ENCODE measurements at places on chromosomes 7 and 10.

DNA sequence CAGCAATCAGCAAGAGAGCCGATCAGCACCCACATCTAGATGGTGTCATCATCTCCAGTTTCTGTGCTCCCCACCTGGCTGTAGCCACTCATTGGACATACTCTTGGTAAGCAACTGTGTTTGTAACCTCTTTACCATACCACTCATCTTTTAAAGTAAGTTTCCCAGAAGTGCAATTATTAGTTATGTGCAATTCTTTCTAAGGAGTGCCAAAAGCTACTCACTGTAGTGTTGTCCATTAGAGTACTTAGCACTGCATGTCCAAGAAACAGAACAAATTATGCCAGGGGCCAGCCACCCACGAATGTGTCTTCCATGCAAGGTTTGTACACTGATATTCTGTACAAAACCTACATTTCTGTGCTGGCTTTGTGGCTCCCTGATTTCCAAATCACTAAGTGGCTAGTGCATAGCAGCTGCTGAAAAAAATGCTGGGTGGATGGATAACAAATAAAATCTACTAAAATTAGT lies 131.9 kb downstream of the SRPK2 start:
- DNase-seq = no peak

DNA sequence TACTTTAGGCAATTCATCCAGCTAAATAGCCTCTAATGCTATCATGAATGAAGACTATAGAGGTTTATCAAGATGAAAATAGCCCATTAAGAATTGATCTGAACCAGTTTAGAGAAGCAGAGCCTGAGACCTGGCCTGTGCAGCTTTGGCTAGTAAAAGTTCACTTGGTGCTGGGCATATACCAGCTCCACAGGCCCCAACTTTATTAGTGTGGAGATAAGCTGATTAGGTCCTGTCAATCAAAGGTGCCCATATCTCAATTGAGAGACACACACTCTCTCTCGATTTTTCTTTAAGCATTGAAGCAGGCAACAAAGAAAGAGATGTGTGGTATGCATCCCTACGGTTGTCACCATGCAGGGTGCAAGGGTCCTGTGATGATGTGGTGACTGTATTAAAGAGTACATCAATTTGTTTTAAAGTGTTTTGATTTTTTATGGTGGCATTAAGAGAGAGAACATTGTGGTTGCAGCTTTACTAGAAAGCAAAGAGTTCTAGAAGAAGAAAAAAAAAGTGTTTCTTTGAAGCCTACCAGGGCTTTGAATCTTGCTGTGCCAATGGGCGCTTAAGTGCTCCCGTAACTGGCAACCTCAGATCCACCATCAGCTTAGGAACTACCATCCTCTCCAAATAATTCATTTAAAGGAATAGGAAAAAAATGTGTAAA lies 111.6 kb downstream of the VTI1A start:
- DNase-seq = no peak

GRCh38 chr10:107160866-107161265 lies 3.6 kb downstream of the SORCS1 start:
- DNase-seq = no peak

- DNase-seq = no peak
These were observed 606.0 kb downstream of the INHBA start for GRCh38 chr7:41096917-41097316.

- peak; percentile 76 for DNase-seq
These were observed 27.8 kb downstream of the KLF6 start for GRCh38 chr10:3757250-3757637.

DNA sequence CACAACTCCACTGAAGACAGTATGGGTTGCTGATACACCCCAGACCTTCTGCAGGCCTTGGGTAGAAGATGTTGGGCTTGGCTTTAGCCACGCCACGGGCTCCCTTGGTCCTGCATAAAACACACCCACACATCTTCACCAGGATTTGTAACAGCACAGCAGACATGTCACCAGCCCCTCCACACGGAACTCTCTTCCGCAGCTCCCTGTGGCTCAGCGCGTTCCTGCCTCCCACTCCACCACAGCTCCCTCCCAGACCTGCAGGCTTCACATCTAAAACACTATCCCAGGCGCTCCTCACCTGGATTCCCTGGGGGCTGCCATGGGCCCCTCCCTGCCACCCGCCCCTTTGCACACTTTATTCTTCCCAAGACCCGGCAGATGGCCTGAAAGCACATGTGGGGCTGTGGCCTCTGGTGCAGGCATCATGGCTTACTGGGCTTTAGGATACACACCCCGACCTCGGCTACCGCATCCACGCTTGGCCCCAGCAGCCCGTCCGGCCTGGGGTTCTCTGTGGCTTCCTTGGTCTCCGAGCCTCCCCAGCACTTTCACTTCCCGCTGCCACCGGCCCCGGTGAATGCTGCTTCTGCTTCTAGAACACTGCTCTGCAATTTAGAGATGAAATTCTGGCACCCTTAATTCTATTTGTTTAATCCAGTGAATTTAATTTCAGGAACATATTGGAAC lies 432.9 kb downstream of the DNAJB6 start:
- no peak for DNase-seq

- DNase-seq = no peak
These were observed 38.2 kb downstream of the TNS3 start for GRCh38 chr7:47543714-47544113.

GRCh38 chr7:424961-425793 lies 94.5 kb downstream of the PDGFA start:
- DNase-seq = no peak

DNA sequence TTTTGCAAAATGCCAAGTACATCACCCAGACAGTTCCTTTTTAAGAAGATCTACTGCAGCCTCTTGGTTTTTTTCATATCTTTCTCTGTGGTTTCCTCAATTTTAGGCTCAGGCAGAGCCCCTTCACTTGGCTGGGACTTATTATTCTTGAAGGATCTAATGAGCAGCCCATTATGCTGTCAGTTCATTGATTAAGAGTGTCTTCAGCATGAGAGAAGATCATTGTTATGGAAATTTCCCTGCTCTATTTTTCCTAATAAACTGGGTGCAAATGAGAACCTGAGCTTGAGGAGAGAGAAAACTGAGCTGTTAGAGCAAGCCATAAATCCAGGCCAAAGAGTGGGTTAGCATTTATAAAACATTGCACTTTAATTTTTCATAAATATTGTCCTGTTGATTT lies 146.5 kb downstream of the SEC23IP start:
- no peak for DNase-seq

GRCh38 chr7:8511855-8512254 lies 78.4 kb downstream of the NXPH1 start:
- DNase-seq = no peak

- DNase-seq = no peak
These were observed 31.8 kb downstream of the ZNF467 start for GRCh38 chr7:149741629-149742028.

GRCh38 chr10:121596689-121597503 lies 1.3 kb downstream of the FGFR2 start:
- no peak for DNase-seq

DNA sequence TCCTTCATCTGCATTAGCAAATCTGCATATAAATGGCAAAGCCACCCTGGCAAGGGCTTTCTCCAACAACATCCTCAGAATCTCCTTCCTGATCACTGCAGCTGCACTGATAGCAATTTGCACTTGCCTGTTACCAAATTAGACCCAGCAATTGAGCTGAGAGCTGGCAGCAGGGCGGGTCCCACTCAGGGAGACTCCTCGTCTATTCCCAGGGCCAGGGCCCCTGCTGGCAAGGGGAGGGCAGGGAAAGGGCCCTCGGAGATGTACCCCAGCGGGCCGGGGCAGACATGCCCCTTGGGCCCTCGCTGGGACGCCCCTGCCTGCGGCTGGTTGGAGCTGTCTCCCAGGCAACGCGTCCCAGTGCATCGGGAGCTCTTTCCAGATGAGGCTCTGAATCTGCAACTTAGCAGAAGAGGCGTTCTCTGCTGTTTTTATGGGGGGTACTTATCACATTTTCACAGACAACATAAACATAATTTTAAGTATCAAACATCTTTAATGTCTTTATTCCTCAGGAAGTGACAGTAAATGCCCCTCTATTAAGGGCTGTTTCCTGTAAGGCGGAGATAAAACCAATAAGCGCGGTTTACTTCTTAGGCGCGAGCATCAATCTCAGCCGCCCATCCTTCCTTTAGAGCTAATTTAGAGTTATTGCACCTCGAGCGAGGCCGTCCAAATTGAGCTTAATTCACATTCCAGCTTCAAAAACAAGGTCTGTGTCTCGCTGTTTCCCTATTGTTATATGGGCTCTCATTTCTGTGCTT lies 249.0 kb upstream of the PPP2R2D start:
- DNase-seq = peak; percentile 40

DNA sequence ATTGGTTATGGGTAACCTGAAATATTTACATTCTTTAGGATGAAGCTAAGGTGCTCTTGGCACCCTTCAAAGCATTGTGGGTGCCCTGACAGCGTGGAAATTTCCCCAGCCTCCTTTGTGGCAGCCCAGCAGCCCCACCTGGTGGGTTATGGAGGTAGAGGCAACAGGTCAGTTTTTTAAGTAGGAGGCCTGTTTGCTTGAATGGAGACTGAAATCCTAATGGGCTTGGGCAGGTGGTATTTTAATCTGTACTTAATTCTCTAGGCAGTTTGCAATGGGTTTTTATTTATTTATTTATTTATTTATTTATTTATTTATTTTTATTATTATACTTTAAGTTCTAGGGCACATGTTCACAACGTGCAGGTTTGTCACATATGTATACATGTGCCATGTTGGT lies 139.4 kb downstream of the EPC1 start:
- DNase-seq = peak; percentile 72

- DNase-seq = peak; percentile 81
These were observed 101.1 kb upstream of the TARP start for GRCh38 chr7:38374507-38374906.

- no peak for DNase-seq
These were observed 31.3 kb downstream of the PIP4K2A start for GRCh38 chr10:22683140-22683389.

- DNase-seq = no peak
These were observed 141.4 kb upstream of the DGKB start for GRCh38 chr7:15043931-15044330.

DNA sequence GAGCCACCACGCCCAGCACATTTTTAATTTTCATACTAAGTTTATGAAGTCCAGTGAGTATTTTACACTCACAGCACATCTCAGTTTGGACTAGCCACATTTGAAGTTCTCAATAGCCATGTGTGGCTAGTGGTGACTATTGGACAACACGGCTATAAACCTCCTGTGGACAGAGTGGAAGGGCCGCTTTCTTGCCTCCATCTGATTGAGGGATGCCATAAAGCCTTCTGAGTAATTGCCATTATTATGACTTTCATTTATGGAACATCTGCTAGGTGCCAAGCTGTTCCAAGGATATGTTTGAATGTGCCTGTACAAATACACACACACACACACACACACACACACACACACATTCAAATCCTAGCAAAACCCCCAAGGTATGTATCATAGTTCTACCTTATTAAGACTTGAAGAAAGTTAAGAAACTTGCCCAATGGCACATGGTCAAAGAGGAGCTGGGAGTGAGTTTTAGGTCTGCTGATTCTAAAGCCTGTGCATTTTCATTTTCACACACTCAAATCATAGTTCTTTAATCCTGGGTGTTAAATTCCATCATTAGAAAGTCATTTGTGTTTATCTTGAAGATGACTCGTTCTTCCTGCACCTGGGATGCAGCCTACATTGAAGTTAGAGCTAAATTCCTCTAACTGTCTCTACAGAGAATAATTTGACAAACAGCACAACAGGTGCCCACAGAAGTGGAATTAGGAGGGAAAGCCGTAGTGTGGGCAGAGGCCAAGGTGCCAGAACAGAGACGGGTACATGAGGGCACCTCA lies 143.3 kb downstream of the PKD1L1 start:
- no peak for DNase-seq

GRCh38 chr10:13787015-13787421 lies 200.3 kb downstream of the PRPF18 start:
- DNase-seq = peak; percentile 80

- DNase-seq = no peak
These were observed 179.9 kb upstream of the NPVF start for GRCh38 chr7:25408012-25408687.

GRCh38 chr7:110224643-110225042 lies 866.3 kb upstream of the LRRN3 start:
- no peak for DNase-seq

DNA sequence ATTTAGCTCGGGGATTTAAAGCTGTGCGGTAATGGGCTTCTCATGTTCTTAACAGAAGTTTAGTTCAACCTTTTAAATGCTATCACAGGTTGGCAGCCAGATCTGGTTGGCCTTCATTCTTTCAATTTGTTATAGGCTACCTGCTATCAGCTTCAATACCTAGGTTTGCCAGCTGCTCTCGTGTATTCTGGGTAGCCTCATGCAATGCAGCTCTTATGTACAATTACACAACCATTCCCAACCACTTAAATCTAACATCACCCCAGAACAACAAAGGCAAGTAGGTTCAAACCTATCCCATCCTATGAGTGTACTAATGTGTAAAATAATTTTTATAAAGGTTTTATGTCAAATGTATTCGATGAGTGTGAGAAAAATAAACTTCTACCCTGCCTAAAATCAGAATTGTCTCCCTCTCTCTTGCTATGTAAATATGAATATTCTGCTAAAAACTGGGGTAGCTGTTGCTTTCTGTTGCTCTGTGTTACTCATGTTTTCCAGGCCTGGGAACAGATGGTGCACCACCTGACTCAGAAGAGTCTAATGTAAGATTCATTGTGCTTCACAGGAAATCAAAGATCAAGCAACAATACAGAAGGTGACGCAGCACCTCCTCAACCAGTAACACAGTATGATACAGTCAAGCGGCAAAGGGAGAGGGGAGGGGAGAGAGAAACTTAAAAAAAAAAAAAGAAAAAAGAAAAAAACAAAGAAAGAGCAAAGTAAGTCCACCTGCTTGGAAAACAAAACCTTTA lies 188.6 kb downstream of the ETV1 start:
- DNase-seq = no peak

DNA sequence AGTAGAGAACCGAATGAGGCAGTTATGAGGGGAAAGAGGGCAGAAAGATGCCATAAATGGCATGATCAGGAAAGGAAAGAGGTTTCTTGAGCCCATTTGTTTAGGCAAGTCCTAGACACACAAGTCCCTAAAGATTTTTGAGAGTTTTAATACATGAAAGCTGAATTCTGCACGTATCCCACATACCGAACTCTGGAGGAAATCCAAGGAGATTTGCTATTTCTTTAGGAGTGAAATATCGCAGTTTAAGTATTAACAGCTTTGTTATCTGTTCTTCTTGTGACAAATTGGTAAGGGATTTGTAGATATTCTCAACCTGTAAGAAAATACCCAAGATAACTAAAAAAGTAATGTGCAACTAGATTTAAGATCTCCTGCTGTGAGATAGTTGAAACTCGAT lies 23.7 kb upstream of the CUBN start:
- no peak for DNase-seq

DNA sequence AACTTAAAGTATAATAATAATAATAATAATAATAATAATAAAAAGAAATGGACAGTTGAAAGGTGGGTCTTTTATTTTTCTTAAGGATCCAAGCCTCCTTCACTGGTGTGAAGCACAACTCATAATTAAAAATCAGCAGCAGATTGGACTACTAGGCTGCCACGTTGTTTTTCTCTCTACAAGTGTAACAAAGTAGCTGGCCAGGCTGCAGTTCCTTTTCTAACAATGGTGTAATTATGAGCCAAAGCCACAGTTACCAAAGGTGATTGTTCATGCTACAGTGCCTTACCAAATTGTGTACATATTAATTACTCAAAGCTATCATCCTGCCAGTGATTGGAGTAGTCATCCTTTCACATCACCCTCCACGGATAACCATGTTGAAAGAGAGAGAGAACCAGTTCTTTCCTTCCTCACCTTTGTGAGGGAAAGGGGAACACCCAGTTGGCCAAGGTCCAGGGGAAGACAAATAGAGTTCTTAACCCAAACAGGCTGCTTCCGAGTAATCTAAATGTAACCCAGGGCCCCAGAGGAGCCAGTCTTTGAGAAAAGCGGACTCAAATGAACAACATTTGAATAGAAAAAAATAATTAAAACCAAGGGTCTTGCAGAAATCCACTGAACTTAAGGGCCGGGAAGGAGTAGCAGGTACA lies 86.3 kb upstream of the NPS start:
- DNase-seq = no peak

Data from activated CD8-positive, alpha-beta memory T cell treated with anti-CD3 and anti-CD28 coated beads for 24 hours (primary cell).